HCT116 (cell line): ENCODE measurements at places on chromosomes 11 and 22. TPM values are rescaled to one million over a fixed set of nuclear protein-coding genes. Genes with fewer than 3 reads are reported as not detected.

GRCh38 chr11:65102142-65103095 lies 6.4 kb downstream of the VPS51 start:
- no peak for DNase-seq

ROBO4 gene
- not detected for total RNA-seq

GRCh38 chr11:95419915-95420314 lies 188.9 kb upstream of the SESN3 start:
- no peak for DNase-seq

- no peak for DNase-seq
These were observed 27.9 kb downstream of the EXPH5 start for GRCh38 chr11:108565653-108566052.

DNA sequence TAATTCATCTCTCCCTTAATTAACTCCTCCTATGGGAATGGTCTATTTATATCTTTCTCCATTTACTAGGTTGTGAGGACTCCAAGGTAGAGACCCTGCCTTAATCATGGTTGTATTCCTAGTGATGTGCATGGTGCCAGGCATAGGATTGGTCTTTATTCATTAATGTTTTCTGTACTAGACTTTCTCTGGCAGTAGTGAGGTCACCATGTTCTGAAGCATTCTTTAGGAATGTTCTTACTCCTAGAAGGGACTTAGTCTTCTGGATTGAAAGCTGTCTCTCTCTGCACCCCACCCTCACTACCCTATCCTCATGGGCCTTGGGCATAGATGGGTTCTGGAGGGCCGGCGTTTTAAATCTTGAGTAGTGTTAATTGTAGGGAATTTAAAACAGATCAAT lies 10.6 kb upstream of the INSC start:
- no peak for DNase-seq

DNA sequence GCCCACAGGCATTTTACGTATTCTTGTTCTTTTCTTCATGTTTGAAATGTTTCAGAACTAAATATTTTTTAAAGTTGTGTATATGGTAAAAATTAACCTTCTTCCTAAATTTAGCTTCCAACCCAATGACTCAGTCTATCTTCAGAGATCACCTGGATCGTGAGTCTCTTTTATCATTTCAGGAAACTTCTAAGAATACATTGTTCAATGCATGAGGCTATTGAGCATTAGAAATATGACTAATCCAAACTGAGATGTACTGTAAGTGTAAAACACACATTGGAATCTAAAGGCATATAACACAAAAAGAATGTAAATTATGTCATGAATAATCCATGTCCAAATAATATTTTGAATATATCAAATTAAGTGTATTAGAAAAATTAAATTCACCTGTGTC lies 265.2 kb downstream of the LUZP2 start:
- DNase-seq: no peak

ZFTA gene
- 14.7 TPM for total RNA-seq

TMPRSS5 gene
- 0.71 TPM for total RNA-seq

DNA sequence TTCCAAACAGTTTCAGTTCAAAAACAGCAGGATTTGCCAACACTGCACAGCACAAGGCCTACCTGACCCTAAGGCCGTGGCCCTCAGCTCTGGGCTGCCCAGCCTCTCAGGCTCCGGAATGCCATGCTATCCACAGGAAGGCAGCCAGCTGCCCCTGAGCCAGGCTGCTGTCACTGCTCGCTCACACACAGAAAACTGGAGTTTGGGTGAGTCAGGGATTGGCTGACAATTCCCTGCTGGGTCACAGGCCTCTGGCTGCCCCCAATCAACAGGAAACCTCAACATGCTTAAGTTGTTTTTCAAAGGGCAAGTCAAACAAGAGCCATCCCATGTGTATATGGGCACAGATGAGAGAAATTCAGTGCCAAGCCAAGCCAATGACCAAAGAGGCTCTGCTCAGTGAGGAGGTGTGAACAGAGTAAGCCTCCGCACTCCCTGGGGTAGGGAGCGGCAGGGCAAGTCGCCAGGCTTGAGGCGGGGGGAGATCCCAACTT lies 50.2 kb downstream of the RPL27A start:
- no peak for DNase-seq
